ENCODE measurements at places on chromosomes 11 and 22.

- no peak for DNase-seq
These were observed 71.8 kb downstream of the UBASH3B start for GRCh38 chr11:122727101-122727929.

DNA sequence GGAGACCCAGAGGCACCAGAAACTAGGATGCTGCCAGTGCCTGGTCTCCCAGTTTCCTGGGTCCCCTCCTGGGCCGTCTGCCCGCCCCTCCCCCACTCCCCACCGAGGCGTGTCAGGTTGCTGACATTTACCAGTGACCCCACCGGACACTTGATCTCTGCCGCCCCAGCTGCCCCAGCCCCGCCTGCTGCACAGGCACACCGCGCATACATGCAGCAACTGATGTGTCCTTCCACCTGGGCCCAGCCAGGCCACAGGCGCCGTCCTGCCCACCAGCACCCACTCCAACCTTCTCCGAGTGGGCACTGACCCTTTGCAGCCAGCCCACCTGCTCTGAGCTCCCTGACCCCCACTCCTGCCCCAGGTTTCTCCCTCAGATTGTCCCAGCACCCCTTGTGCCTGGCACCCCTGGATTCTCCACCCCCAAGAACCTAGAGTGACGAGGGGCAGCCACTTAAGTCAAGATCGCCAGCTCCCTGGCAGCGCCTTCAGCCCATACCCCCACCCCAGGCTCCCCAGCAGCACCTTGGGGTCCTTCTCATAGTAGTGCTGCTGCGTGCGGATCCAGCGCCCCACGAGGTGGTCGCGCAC lies 548 bp downstream of the PYGM start:
- no peak for DNase-seq

GRCh38 chr11:113426686-113427085 lies 39.1 kb downstream of the ANKK1 start:
- DNase-seq, result no peak

GRCh38 chr22:39746600-39747262 lies 146.8 kb downstream of the ENTHD1 start:
- DNase-seq, result no peak

GRCh38 chr11:133714471-133715375 lies 130.6 kb downstream of the SPATA19 start:
- DNase-seq, result no peak

DNA sequence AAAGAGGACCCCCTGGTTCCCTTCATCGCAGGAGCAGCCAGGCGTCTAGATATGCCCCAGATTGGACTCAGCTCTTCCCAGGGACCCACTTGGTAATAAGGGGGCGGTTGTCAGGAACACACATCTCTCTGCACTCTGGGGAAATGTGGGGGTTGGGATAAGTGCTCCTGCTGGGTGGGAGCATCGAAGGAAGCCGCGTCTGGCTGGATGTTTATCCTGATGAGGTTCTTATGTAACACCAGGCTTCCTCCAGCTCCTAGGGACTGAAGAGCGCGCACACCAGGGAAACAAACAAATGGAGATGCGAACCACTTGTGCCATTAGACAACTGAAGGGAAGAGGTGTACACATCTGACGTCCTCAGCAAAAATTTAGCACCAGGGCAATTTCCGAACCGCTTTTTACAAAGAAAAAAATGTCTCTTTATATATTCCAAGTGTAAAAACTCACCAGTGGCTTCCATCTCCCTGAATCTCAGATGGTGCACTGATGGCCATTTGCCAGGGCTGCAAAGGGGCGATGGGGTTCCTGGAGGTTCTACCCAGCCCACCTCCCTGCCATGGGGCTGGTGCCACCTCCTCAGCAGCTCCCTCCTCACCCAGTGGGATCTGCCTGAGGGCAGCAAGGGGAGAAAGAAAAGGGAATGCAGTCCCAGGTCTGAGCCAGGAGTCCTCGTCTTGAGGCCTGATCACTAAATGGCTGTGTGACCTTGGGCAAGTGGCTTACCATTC lies 89.4 kb downstream of the PKNOX2 start:
- no peak for DNase-seq
